ENCODE measurements at places on chromosomes 1 and 21.
A peak's percentile ranks its signal among the peaks of the same experiment; 100 is the strongest.

GRCh38 chr1:66402194-66402593 is 131.8 kb upstream of the SGIP1 start:
- DNase-seq = no peak

GRCh38 chr1:156150333-156151011 is 2.9 kb upstream of the SEMA4A start:
- DNase-seq = no peak

DNA sequence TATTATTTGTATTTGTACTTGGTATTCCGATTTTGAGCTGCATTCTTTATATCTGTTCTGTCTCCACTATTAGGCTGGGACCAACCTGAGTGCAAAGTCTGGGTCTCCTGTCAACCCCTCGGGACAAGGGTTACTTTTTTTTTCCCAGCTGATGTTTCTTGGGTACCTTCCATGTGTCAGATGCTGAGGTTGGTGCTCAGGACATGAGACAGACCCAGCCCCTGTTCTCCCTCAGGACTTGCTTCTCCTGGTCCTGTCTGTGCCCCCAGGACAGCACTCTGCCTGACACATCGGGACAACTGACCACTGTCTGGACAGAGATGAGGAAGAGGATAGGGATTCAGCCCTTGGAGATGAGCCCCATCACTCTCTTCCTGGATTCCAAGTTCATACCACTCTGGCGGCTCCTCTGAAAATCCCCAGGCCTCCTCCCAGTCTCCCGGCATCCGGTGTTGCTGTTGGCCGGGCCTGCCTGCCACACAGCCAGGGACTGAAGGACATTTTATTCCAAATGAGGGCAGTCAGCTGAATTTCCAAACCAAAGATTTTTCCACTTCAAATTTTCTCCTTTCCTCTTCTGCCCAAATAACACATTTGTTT is 55.6 kb upstream of the FMOD start:
- DNase-seq = no peak

DNA sequence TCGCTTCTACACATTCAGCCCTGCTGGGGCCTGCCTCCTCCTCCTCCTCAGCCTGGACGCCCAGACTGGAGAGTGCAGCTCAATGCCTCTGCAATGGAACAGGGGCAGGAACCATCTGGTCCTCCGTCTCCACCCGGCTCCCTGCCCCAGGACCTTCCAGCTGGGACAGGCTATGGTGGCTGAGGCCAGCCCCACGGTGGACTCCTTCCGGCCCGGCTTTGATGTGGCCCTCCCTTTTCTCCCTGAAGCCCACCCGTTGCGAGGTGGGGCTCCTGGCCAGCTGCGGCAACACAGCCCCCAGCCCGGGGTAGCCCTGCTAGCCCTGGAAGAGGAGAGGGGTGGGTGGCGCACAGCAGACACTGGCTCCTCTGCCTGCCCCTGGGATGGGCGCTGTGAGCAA is 1.4 kb downstream of the EXTL1 start:
- DNase-seq = no peak

DNA sequence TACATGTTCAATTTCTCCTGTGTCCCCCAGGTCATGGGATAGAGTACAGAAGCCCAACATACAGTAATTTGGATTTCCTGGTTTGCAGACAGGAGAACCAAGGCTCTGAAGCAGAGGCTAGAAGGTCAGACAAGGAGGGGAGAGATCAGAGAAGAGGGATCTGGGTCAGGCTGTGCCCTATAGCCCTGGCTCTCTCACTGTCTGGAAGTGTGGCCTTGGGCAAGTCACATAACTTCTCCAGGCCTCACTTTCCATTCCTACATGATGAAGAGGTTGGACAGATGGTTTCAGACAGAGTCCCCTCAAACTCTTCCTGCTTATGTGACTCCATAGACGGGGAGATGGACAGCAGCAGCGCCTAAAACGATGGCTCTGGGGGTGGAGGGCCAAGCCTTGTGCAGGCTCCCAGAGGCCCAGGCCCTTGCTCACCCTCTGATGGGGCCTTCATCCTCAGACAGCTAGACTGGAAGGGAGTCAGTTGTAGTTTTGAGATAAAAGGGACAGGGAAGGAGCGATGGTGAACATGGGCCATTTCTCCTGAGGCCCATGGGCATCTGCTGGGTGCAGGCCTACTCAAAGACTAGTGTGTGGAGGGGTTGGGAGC is 2.9 kb downstream of the TRIM62 start:
- no peak for DNase-seq

DNA sequence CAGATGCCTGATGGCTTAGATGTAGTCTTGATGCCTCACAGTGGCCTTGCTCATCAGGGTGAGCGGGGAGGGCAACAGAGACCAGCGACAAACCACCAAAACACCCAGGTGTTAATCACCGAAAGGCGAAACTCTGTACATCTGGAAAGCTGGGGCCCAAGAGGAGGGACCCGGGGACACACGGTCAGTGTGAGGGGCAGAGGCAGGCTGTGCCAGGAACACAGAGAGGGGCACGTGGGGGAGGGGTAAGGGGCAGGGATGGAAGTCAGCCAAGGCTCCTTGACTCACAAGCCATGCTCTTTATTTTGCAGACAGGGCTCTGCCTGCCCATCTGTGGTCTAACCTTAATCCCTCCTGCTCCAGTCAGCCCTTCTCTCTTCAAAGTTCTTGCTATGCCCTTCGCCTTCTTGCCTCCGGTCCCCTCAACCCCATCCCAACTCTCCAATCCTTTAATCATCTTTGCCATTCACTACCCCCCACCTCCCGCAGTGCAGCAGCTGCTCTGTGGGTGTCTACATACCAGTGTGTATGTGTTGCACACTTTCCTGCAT is 4.3 kb downstream of the MEF2D start:
- no peak for DNase-seq

- no peak for DNase-seq
Observed at GRCh38 chr1:168509210-168509609, 34.6 kb downstream of the XCL2 start.

GRCh38 chr1:218945050-218945449 is 228.6 kb upstream of the LYPLAL1 start:
- DNase-seq = no peak

DNA sequence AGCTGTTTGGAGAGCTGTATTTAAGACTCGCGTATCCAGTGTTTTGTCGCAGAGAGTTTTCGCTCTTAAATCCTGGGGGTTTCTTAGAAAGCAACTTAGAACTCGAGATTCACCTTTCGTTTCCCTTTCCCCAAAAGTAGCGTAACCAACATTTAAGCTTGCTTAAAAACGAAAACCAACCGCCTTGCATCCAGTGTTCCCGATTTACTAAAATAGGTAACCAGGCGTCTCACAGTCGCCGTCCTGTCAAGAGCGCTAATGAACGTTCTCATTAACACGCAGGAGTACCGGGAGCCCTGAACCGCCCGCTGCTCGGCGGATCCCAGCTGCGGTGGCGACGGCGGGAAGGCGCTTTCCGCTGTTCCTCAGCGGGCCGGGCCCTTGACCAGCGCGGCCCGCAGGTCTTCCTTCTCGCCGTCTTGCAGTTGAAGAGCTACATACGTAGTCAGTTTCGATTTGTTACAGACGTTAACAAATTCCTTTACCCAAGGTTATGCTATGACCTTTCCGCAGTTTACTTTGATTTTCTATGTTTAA is 1.9 kb downstream of the OLIG1 start:
- DNase-seq = peak; percentile 55

DNA sequence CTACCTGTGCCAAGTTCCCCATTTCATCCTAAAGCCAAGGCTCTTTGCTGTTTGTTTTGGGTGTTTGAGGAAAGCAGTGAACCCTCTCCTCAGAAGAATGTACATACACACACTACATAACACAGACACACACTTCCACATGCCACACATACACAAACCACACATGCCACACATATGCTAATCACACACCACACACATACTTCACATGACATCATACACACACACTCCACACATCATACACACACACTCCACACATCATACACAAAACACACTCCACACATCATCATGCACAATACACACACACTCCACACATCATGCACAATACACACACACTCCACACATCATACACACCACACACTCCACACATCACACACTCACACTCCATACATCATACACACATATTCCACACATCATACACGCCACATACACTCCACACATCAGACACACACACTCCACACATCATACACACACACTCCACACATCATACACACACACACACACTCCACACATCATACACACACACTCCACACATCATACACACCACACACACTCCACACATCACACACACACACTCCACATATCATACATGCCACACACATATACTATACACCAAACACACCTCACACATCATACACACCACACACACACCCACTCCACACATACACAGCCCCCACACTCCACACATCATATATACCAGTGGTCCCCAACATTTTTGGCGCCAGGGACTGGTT is 22.7 kb upstream of the ZNF436 start:
- DNase-seq = peak; percentile 28

DNA sequence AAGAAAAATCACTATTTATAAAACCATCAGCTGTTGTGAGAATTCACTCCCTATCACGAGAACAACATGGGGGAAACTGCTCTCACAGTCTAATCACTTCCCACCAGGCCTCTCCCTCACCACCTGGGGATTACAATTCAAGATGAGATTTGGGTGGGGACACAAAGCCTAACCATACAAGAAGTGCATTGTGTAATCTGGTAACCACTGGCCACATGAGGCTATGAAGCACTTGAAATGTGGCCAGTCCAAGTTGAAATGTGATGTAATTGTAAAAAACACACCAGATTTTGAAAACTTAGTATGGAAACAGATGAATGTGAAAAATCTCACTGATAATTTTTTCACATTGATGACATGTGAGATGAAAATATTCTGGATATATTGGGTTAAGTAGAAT is 293.8 kb downstream of the TTLL7 start:
- peak; percentile 12 for DNase-seq

- DNase-seq = no peak
Observed at GRCh38 chr21:21268061-21268471, 269.9 kb downstream of the NCAM2 start.

DNA sequence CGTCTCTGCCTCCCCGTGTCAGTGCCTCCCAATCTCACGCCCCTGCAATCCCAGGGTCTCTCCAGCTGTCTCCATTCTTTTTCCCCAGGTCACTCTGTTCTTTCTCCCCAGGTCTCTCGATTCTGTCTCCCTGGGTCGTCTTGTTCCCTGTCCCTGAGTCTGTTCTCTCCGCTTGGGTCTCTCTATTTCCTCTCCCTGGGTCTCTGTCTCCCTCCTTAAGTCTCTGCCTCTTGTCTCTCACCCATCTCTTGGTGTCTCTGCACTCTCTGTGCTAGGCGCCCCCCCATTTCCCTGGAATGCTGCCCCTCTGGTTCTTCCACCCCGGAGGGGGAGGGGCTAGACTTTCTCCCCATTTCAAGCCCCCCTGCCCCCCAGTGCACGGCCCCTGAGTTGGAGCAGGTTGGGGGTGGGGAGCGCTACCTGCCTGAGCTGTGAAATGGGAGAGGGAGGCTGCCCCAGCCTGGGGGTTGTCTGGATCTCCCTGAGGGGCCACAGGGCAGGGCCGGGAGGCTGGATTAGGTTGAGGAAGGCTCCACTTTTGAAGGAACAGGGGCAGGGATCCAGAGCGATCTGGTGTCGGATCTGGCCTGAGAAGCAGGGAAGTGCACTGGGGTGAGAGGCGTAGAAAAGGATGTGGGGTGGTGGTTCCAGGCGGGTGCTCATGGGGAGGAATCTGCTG is 1.4 kb downstream of the PTPRF start:
- no peak for DNase-seq

DNA sequence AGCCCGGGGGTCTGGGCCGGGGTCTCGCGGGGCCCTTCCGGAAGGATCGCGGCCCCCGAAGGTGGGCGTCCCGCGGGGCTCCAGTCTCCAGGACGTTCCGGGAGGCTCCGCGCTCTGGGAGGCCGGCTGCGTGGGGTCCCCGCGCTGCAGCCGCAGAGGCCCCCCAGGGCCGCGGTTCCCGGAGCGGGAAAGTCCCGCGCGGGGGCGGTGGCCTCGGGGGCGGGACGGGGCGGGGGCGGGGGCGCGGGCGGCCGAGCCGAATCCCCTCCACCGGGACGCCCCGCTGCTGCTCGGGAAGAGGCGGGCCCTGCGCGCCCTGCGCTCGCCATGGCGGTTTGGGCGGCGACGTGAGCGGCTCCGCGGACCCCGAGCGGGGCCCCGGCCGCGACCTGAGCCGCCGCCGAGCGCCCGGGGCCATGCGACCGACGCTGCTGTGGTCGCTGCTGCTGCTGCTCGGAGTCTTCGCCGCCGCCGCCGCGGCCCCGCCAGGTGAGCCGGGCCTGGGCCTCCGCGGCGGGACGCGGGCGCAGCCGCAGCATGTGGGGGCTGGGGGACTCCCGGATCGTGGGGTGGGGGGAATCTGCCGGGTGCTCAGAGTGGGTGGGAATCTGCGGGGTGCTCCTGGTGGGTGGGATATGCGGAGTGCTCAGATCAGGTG is at the start of gene IFNGR2:
TSS of gene IFNGR2 (plus strand) at position 286 of the 658 bp plus-strand sequence. CDS start at position 417, 131 bp downstream.
- DNase-seq = peak; percentile 47

DNA sequence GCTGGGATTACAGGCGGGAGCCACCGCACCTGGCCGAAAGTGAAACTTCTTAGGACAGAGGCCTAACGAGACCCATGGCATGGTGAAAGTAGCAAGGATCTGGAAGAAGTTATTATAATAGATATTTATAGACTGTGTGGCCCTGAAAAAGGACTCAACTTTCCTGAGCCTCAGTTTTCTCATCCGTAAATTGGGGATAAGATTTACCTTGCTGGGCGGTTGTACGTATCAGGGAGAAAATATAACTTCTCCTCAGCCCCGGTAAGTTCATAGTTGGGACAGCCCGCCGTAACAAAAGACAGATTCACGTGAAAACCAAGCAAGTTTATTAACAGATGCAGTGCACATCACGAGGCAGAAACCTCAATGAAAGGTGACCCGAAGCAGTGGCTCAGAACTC is 5.5 kb upstream of the PIK3CD start:
- no peak for DNase-seq
